ENCODE measurements at places on chromosomes 3 and 15. TPM values are rescaled to one million over a fixed set of nuclear protein-coding genes. Genes with fewer than 3 reads are reported as not detected.

The PDCD10 gene
- 43.5 TPM for total RNA-seq

The SH2D7 gene
- not detected for total RNA-seq

The PPP2R3A gene
- total RNA-seq = 10.4 TPM

The GABRA5 gene
- total RNA-seq = 0.25 TPM

The PRTG gene
- 11.2 TPM for total RNA-seq

The SNX33 gene
- total RNA-seq = 28.8 TPM

The TUSC7 gene
- total RNA-seq = not detected

The GXYLT2 gene
- 17.6 TPM for total RNA-seq

The ROPN1 gene
- total RNA-seq = not detected

The CSPG4 gene
- total RNA-seq = 22.8 TPM

The GPR171 gene
- total RNA-seq = not detected

The THUMPD3 gene
- 17.5 TPM for total RNA-seq

The TIMP4 gene
- 4.4 TPM for total RNA-seq

The RSL24D1 gene
- 43.2 TPM for total RNA-seq

The SLC28A2 gene
- not detected for total RNA-seq

The ALS2CL gene
- total RNA-seq = 3.3 TPM

The AMT gene
- 0.65 TPM for total RNA-seq

The GTF2E1 gene
- 10.1 TPM for total RNA-seq

The ST3GAL6 gene
- total RNA-seq = 4.1 TPM

The ZNF501 gene
- total RNA-seq = 2.4 TPM

The SPATA12 gene
- 0.13 TPM for total RNA-seq

The SMAD6 gene
- 38.8 TPM for total RNA-seq

The SERPINI1 gene
- total RNA-seq = 0.89 TPM

The VILL gene
- total RNA-seq = 3.9 TPM

The SLC35G2 gene
- 5.2 TPM for total RNA-seq

The SLC24A5 gene
- total RNA-seq = not detected

The DRD3 gene
- total RNA-seq = not detected

The SEMA7A gene
- total RNA-seq = 33.8 TPM

The CLDN18 gene
- not detected for total RNA-seq

The RPSA gene
- total RNA-seq = 1,932 TPM

The SLITRK3 gene
- not detected for total RNA-seq

The ASTE1 gene
- total RNA-seq = 5.4 TPM

The SI gene
- total RNA-seq = not detected

The ZMYND10 gene
- 3.9 TPM for total RNA-seq

The HTR3D gene
- not detected for total RNA-seq

The SLMAP gene
- 28.8 TPM for total RNA-seq

The MUC20 gene
- total RNA-seq = 0.38 TPM

The FANCI gene
- total RNA-seq = 33.1 TPM

The STAB1 gene
- 0.13 TPM for total RNA-seq

The CADPS gene
- total RNA-seq = not detected

The NR2E3 gene
- 0.13 TPM for total RNA-seq

The TNIK gene
- total RNA-seq = 18.4 TPM

The FEZF2 gene
- total RNA-seq = not detected

The ITIH4 gene
- total RNA-seq = not detected

The FANCD2OS gene
- not detected for total RNA-seq

The TTLL13 gene
- under 0.01 TPM for total RNA-seq

The RBP2 gene
- total RNA-seq = not detected

The GCHFR gene
- 24.9 TPM for total RNA-seq

The SERPINI2 gene
- not detected for total RNA-seq

The EXD1 gene
- total RNA-seq = not detected

The DPH3 gene
- 12.4 TPM for total RNA-seq

The MYD88 gene
- total RNA-seq = 34.0 TPM

The PCBP4 gene
- 68.7 TPM for total RNA-seq

The ETV5 gene
- total RNA-seq = 21.9 TPM

The OSTN gene
- total RNA-seq = not detected
